NCI-H446 (cell line): ENCODE measurements at places on chromosomes 2 and 18.
A peak's percentile ranks its signal among the peaks of the same experiment; 100 is the strongest.

DNA sequence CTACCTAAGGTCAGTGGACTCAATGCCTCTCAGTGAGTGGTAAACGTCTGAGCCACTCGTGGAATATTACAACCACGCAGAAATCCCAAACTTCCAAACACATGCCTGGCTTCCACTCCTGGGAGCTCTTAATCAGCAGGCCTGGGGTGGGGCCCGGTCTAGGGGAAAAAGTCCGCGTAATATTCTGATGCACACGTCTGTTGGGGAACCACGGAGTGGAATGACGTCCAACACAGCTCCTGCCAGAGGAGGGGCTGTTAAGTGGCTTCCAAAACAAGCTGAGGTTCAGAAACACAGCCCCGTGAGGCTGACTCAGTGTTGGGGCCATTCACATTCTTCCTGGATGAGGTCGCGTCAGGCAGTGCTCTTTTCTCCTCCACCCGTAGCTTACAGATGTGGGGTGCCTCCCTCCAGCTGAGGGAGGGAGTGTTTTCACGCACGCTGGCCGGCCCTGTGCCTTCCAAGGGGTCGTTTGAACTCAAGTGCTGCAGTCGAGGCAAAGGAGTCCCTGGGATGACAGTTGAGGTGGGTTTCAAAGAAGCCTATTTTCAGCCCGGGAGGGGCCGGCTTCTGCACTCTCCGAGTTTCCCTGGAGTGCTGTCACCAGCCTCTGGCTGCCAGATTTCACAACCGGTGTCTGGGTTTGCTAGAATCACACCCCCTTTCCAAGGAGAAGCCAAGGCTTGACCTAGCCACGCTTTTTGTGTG, 73.1 kb downstream of the ACKR3 start:
- no peak for DNase-seq

GRCh38 chr2:223797811-223798721, 39.3 kb downstream of the AP1S3 start:
- DNase-seq, result peak; percentile 67

GRCh38 chr2:56055405-56055804, 128.4 kb upstream of the CCDC85A start:
- DNase-seq, result no peak

DNA sequence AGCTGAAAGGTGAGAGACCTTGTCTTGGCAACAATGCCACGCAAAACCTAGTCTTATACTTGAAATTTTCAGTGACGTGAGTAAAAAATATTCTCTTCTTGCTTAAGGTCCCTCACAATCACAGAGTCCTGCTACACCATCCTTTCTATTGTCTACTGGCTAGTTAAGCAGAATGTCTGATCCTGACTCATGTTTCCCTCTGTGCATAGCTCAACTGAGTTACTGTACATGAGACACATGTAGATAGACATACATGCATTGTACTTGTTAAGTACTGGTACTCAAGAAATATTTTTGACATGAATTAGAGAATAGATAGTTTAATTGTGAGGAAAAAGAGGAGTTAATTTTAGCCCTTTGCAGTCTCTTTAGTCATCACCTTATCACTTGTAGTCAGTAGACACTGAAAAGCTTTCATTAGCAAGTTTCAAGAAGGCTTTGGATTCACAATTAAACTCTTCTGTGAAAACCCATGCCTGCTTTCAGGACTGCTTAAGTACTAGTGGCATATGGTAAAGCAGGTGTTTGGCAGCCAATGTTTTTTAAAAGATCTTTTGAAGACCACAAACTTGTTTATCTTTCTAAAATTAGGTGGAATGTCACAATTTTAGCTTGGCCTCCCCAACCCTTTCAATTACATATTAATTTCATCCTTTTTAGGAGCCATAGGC, 158.7 kb upstream of the CCDC150 start:
- DNase-seq, result peak; percentile 53

- no peak for DNase-seq
Observed at GRCh38 chr2:27471961-27472360, 17.6 kb downstream of the IFT172 start.

GRCh38 chr2:150860301-150860700, 372.8 kb upstream of the RND3 start:
- no peak for DNase-seq
